ENCODE measurements at places on chromosomes 16 and 17.

GRCh38 chr16:51950118-51950780, 596.7 kb downstream of the TOX3 start:
- no peak for DNase-seq

DNA sequence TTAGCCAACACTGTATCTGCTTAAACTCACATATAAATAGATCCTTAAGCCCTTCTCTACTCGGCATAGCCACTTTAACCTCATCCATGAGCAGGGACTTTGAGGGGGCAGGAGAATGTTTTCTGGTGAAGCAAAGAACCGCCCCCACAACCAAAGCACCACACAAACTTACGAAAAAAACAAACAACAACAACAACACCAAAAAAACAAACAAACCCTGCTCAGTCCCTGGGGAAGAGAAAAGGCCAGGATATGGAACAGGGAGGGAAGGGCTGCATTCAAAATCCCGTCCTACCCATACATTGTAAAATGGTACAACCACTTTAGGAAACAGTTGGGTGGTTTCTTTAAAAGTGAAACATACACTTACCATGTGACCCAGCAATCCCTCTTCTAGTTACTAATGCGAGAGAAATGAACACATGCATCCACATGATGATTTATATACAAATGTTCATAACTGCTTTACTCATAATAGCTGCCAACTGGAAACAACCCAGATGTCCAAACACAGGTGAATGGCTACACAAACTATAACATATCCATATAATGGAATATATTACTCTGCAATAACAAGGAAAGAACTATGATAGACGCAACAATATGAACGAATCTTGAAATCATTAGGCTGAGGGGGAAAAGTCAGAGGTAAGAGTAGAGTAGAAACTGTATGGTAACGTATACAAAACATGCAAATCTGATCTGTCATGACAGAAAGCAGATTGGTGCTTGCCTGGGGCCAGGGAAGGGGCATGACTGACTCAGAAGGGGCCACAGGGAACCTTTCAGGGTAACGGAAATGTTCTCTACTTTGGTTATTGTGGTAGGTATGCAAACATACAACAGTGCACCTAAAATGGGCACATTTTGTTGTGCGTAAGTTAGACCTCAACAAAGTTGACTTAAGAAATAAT, 37.7 kb upstream of the TOB1 start:
- DNase-seq = no peak

GRCh38 chr16:52182840-52183239, 364.1 kb downstream of the TOX3 start:
- DNase-seq = no peak

GRCh38 chr17:21169496-21169895, 42.7 kb downstream of the DHRS7B start:
- no peak for DNase-seq

GRCh38 chr17:81931189-81931556, 3.6 kb upstream of the MAFG start:
- DNase-seq = no peak

DNA sequence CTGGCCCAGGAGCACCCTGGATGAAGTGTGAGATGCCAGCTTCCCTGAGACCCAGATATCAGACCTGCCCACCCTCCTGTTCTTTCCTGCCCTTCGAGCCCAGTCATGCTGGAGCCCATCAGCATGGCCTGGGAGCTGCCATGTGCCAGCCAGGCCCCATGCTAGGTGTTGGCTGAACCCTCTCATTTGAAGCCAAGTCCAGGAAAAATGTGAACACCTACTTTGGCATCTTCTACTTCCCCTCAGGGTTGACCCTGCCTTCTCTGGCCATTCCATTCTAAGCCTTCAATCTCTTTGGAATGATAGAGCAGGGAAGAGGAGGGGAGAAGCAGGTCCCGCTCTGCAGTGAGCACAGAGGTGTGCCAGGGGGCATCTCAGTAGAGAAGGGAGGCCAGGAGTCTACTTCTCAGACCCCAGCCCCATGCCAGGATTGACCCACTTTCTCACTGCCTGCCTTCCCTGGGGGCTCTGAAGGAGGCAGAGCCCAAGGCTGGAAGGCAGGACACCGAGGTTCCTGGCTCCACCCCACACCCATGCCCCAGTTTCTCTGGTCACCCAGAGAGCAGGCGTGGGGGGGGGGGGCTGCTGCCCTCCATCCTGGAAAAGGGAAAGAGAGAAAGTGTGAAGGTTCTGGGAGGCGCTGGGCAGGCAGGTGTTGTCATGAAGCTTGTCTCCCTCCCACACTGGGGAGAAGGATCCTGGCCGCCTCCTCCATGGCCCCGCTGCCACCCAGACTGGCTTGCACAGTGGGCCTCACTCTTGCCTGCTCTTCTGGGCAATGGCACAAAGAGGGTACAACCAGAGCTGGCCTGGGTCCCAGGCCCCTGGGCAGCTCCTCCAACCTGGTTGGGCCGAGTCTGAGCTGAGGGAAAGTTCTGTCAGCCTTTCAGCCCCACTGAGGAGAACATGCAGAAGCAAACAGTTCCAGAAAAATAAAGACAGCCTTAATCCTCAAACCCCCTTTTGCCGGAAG, 9.3 kb downstream of the HDAC5 start:
- DNase-seq = peak; percentile 72

GRCh38 chr16:23222929-23223328, 40.4 kb downstream of the SCNN1G start:
- no peak for DNase-seq

DNA sequence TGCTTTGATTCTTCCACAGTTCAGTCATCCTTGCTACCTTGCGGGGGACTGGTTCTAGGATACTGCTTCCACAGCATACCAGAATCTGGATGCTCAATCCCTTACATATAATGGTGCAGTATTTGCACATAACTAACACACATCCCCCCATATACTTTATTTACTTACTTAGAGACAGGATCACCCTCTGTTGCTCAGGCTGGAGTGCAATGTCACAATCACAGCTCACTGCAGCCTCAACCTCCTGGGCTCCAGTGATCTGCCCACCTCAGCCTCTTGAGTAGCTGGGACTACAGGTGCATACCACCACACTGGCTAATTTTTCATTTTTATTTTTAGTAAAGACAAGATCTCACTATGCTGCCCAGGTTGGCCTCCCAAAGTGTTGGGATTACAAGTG, 112.2 kb downstream of the GOSR1 start:
- DNase-seq = no peak

- DNase-seq = no peak
Measured at GRCh38 chr17:1206026-1206777, 26.4 kb upstream of the ABR start.

DNA sequence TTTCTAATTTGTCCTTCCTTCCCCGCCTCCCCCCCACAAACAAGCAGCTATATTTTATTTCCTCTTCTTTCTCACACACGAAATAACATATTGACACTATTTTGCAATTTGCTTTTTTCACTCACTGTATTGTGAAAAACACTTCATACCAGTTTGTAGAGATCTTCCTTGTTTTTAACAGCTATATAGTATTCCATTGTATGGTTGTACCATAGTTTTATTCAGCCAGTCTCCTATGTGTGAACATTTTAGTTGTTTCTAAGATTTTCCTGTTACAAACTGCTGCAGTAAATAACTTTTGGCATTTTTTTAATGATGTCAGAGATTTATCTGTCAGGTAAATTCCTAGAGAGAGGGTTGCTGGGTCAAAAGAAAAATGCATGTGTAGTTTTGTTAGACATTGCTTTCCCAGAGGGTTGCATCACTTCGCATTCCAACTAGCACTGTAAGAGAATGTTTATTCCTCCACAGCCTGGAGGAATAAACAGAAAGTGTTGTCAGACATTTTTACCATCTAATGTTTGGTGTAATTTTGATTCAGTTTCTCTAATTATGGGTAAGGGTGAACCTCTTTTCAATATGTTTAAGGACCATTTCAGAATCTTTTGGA, 101.2 kb downstream of the MRTFB start:
- no peak for DNase-seq

DNA sequence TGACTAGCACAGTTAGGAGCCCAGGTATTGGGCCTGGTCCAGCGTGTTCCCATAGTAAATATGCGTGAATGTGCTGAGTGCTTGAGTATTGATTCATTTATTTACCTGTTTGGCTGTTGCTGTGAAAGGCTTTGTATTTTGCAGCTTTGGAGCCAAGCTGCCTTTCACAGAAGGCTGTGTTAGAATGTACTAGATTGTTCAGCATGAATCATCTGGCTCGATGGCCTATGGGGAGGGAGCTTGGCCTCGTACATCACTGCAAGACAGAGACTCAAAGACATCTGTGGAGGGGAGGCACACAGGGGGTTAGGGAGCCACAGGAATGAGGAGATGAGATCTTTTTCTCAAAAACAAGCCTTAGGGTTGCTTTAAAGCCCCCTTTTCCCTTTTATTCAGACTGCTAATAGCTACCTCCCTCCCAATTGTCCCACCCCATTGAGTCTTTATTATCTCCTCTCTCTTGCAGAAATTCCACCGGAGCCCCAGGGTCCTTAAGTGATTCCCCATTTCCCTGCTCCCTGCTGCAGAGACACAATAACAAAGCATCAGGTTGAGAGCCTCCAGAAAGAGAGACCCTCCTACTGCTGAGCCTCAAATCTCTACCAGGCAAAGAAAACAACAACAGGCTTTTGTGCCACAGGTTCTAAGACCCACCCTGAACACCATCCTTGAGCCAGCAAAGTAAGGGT, 307.2 kb downstream of the ABCC12 start:
- no peak for DNase-seq

- DNase-seq = peak; percentile 95
Measured at GRCh38 chr17:64315032-64315490, 52.0 kb upstream of the TEX2 start.
